NCI-H146 (cell line): ENCODE measurements at places on chromosomes 12 and 14.
A peak's percentile ranks its signal among the peaks of the same experiment; 100 is the strongest.

DNA sequence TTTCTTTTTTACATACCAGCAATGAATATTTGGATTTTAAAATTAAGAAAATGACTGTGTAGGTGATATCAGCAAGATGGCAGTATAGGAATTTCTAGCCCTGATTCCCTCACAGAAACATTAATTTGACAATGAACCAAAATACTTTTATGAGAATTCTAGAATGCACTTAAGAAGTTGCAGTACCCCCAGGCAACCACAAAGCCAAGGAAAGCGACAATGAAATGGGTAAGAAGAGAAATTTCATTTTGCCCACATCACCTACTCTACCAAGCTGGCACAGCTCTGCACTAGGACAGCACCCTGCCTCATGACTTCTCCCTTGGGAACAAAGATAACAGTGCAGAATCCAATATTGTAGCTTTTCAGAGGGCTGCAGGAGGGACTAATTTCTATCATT lies 6.6 kb downstream of the OR9K2 start:
- no peak for DNase-seq

GRCh38 chr14:54102051-54102456 lies 145.4 kb upstream of the BMP4 start:
- DNase-seq: no peak

DNA sequence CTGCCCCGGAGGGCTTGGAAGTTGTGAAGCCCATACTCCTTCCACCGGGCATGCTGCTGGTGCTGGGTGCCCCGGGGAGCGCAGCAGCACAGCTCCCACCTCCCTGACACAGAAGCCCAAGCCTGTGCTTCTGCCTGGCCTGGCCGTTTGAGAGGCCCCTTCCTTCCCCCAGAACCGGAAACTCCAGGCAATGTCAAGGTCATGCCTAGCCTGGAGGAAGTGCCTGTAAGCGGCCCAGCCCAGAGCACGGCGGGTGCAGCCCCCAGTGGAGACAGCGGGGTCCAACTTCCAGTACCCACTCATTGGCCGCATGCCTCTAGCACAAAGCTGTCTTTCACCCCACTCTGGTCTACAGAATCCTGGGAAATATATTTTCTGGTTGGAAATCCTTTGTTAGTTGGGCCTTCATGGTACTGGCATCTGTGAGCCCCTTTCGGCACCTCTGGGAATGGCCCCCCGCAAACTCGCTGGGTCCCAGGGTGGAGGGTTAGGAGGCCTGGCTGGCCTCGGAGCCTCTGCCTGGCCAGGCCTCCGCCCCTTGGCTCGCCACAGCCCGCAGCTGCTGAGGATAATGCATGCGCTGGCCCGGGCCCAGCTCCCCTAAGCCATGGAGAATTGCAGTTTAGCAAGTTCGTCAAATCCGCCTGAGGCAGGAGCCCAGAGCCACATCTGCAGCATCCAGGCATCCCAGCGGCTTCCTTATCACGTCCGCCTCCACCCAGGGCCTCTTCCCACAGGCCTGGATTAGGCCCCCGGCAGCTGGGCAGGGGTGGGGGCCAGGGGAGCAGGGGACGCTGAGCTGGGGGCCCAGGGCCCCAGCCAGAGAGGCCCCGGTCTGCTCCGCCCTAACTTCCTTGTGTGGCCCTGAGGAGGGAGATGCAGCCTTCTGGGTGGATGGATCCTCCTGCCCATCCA lies 48.9 kb upstream of the DLK1 start:
- DNase-seq: peak; percentile 7

- peak; percentile 27 for DNase-seq
Measured at GRCh38 chr12:67356380-67356774, 87.2 kb downstream of the CAND1 start.

DNA sequence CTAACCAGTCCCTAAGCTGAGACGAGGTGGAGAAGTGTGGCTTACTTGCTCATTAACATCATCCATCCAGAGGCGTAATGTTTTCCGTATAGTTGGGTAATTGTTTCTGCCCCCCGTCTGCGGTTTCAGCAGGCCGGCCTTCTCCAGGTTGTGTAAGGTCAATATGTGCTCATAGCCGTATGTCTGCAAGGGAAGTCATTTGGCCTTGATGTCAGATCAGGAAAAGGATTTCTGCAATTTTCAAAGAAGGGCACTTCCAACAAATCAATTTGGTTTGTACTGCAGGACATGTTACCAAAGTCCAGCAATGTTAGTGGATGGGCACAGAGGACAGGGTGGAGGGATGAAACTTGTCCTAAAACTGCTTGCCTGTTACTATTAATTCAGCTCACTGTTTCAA lies 9.9 kb upstream of the DIABLO start:
- DNase-seq: no peak

DNA sequence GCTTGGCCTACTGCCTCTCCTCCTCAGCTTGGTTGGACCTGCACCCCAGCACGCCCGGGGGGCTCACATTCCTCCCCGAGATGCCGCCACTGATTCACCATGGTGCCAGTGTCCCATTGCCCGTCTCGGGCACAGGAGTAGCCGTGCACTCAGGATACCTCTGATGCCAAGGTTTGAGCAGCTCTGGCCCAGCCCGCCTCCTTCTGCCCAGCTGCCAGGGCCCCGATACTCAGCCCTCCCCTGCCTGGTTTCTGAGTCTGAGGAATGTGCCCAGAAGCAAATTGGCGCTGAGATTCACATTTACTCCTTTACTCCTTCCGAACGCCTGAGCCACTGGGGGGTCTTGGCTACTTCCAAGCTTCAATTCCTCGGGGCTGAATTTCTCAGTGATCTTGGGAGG lies 63.5 kb downstream of the NINJ2 start:
- no peak for DNase-seq

GRCh38 chr12:49622501-49623141 lies 740 bp upstream of the PRPF40B start:
- peak; percentile 73 for DNase-seq

GRCh38 chr14:80493620-80494019 lies 282.3 kb upstream of the DIO2 start:
- DNase-seq: no peak

DNA sequence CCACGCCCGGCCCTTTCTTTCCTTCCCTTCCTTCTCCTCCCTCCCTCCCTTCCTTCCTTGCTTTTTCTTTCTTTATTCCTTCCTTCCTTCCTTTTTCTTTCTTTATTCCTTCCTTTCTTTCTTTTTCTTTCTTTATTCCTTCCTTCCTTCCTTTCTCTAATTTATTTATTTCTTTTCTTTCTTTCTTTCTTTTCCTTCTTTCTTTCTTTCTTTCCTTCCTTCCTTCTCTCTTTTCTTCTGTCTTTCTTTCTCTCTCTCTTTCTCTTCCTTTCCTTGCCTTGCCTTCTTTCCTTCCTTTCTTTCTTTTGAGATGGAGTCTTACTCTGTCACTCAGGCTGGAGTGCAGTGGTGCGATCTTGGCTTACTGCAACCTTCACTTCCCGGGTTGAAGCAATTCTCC lies 15.9 kb downstream of the CCDC177 start:
- DNase-seq: no peak

GRCh38 chr14:85079842-85080730 lies 449.9 kb upstream of the FLRT2 start:
- no peak for DNase-seq

DNA sequence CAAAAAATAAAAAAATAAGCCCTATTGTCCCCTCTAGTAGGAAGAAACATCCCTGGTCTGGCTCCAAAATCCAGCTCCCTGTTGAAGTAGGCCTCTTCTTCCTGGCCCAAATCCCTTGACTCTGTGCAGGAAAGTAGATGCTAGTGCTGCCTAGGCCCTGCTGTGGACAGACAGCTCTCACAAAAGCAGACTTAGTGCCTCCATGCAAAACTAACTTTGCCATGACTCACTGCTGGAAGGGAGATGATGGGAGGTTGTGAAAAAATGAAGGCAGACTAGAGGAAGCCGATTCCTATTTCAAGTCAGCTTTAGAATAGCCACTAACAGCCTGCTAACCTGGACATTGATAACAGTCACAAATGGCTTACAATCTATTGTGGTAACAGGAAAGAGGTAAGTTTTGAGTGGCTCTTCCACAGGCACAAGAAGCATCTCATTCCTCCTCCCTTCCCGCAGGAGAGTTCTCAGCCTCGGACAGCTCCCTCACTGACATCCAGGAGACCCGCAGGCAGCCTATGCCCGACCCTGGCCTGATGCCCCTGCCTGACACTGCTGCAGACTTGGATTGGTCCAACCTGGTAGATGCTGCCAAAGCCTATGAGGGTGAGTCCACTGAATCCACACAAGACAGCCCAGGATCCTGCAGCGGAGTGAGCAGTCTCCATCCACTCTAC lies 198.9 kb upstream of the RGS6 start:
- no peak for DNase-seq

GRCh38 chr12:4178424-4179170 lies 95.0 kb upstream of the CCND2 start:
- no peak for DNase-seq

- no peak for DNase-seq
Measured at GRCh38 chr12:30462249-30462648, 233.4 kb downstream of the IPO8 start.

- DNase-seq: no peak
Measured at GRCh38 chr12:130418251-130418650, 80.6 kb downstream of the PIWIL1 start.

DNA sequence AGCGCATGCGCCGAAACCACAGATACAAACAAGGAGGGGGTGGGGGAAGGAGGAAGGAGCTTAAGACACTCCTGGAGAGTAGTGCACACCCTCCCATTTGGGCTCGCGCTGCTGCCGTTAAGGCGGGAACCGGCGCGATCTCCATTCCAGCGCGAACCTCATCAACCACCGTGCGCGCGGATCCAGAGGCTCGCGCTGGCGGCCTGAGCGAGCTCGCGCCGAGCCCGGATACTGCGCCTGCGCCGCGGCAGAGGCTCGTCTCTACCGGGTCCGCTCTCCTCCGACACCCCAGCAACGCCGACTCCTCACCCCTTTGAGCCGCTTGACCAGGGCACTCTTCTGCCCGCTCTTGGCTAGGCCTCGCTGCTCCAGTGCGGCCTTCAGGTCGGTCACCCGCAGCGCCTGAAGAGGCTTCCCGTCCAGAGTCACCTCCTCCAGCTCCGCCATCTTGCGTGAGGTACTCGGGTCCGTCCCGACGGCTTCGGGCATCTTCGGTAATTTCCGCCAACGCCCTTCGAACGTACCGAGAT lies at the start of gene ACIN1:
ACIN1 (minus strand) TSS at position 471 of the 530 bp plus-strand sequence; CDS start at position 447, 24 bp downstream.
- DNase-seq: no peak

DNA sequence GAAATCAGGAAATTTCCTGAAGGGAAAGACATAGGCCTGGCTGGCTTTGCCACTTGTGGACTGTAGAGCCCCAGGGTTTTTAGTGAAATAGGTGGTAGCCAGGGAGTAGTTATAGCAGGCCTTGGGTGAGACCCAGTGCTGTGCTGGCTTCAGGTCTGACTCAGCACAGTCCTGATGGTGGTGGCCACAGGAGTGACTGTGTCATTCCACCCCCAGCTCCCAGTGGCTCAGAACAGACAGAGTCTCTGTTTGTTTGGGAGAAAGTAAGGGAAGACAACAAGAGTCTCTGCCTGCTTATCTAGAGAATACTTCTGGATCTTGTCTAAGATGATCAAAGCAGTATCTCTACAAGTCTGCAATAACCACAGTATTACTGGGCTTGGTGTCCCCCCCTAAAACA lies 27.5 kb upstream of the OR6J1 start:
- no peak for DNase-seq

DNA sequence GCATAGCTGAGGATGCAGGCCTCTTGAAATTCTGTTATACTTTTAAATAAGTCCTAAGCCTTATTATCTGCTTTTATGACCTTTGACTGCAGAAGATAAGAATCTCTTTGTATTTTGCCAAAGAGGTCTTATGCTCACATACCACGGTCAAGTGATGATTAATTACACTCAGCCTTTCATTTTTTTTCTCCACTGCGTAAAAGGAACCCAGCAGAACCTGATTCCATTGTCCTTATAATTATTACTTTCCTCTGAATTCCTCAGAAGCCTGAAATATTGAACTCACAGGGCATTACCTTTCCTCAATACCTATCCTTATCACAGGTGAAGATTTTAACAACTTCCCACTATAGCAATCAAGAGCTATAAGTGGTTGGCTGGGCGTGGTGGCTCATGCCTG lies 498.7 kb upstream of the RPL10L start:
- DNase-seq: no peak

GRCh38 chr14:60315196-60315990 lies 66.4 kb downstream of the PPM1A start:
- DNase-seq: peak; percentile 31

DNA sequence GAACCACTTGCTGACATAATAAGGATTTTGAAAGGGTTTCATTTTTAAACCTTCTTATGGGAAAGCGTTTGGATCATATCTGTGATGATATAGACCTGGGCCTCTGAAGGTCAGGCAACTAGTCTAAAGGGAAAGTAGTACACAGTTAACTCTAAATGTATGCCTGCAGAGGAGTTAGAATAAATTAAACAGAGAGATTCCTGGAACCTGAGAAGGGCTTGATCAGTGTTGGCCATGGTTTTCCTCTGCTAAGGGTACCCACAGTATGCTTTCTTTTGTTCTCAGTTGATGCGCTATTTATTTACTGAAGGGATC lies 14.4 kb upstream of the POLR3B start:
- DNase-seq: no peak

DNA sequence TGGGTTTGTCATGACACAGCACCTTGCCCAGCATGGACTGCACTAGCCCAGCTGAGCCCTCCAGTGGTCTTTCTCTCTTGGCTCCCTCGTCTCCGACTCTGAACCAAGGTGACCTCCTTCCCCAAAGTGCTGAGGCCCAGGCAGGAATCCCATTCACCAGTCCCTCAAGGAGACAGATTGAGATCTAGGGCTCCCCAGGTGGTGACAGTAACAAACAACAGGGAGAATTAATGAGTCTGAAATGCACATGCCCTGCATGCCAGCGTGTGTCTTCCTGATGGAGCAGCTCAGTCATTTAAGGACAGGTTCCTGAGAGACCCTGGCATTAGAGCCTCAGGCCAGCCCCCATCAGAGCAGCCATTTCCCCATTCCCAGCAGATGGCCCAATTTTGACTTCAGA lies 51.4 kb upstream of the OAS1 start:
- no peak for DNase-seq

- DNase-seq: no peak
Measured at GRCh38 chr14:25108959-25109358, 59.0 kb upstream of the STXBP6 start.

GRCh38 chr14:27114180-27114579 lies 516.3 kb upstream of the NOVA1 start:
- no peak for DNase-seq

DNA sequence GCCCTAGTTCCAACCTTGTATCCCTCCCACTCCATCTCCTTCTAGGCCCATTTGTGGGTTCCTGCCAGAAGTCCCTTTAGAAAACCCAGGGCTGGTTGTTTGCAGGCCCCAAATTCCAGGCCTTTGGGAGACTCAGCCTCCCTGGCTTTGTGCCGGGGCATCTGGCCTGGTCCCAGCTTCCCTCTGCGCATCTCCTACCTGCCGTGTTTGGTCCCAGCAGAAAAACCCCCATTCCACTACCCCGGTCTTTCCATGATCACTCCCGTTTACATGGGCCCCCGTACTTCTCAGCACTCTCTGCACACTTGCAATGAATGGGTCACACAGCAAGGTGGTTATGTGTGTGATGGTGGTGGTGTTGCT lies 15.3 kb downstream of the KMT5A start:
- DNase-seq: no peak
